ENCODE measurements at places on chromosomes 2 and 18. TPM values are rescaled to one million over a fixed set of nuclear protein-coding genes. Genes with fewer than 3 reads are reported as not detected.

Gene GALR1
- not detected for polyA plus RNA-seq

Gene CTNNA2
- polyA plus RNA-seq: not detected

Gene EML6
- 0.16 TPM for polyA plus RNA-seq

Gene LHCGR
- polyA plus RNA-seq: not detected

Gene TOGARAM2
- 0.10 TPM for polyA plus RNA-seq

Gene STEAP3
- polyA plus RNA-seq: 16.5 TPM

Gene MATN3
- polyA plus RNA-seq: 1.2 TPM

Gene ZAP70
- 0.01 TPM for polyA plus RNA-seq

Gene STPG4
- not detected for polyA plus RNA-seq

Gene TMEM163
- not detected for polyA plus RNA-seq

Gene NAT8
- polyA plus RNA-seq: not detected

Gene RFTN2
- not detected for polyA plus RNA-seq

Gene SERPINE2
- polyA plus RNA-seq: 244 TPM

Gene UGT1A5
- not detected for polyA plus RNA-seq

Gene NPC1
- 24.3 TPM for polyA plus RNA-seq

Gene FRZB
- not detected for polyA plus RNA-seq

Gene IL36RN
- polyA plus RNA-seq: 0.50 TPM

Gene ALPP
- polyA plus RNA-seq: not detected

Gene DSG1
- polyA plus RNA-seq: 0.07 TPM

Measured in foreskin keratinocyte (primary cell).